ENCODE measurements at places on chromosomes 6 and 20.
A peak's percentile ranks its signal among the peaks of the same experiment; 100 is the strongest.

- peak; percentile 18 for DNase-seq
Observed at GRCh38 chr6:42400061-42400760, 51.5 kb downstream of the TRERF1 start.

DNA sequence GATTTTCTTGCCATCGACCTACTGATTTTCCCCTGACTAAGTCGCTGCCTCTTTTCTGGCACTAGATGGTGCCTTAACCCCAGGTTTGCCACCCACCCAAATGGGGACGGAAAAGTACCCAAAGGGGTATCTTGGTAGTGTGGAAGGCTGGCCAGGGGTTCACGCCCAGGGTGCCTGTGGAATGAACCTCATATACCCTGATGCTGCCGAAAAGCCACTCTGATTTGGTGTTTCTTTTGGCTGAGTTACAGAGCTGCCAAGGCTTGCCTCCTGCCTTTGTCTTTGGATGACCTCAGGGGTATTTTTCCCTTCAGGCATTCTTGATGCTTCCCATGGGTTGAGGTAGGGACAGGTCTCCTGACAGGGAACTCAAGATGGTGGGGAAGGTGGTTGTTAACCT lies 78.1 kb downstream of the MAP3K7 start:
- no peak for DNase-seq

- DNase-seq: no peak
Observed at GRCh38 chr6:134415656-134416055, 97.7 kb upstream of the SGK1 start.

- DNase-seq: no peak
Observed at GRCh38 chr6:92479831-92480230, 939.5 kb downstream of the EPHA7 start.

DNA sequence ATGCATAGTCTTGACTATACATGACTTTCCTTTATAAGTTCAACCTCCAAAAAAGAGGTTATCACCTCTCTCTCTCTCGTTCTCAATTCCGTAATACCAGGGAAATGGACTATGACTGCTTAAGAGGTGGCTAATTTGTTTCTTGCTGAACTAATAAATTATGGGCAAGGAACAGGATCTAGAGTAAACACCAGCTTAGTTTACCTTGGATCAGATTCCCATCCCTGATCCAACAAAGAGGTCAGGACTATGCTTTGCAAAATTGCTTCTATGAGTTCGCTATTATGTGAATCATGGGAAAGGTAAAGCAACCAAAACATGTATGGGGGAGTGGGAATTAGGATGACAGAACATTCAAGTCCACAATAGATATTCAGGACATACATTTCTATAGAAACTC lies 630.7 kb downstream of the HACE1 start:
- DNase-seq: no peak

DNA sequence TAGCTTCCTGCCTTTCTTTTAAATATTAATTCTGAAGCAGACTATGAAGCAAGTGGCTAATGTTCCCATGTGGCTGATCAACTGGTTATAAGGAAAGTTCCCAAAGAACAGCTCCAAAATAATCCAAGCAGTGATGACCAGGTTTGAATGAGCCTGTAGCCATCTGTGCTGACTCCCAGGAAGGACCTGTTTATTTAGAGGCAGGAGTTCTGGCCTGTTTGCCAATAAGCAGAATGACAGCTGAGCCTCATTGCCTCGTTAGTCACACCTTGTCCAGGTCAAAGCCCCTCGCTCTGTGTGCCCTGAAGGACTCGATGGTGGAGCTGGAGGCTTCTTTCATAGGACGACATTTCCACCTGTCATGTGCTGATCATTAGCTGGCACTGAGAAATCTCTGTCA lies 97.4 kb downstream of the TMEM170B start:
- DNase-seq: no peak

DNA sequence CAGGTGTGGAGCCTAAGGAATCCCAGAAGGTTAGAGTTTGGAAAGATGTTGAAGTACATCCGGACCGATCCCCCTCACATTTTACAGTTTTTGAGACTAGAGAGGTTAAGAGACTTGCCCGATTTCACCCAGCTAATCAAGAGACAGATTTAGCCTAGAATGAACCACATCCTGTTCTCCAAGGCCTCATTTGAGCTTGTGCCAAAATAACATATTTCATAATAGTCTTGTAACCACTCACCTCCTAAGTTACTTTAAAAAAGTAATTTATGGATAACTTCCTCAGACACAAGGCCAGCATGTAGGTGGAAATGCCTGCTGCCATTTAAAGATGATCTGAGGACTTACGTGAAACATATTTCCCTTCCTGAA lies 39.8 kb upstream of the ARHGAP18 start:
- DNase-seq: no peak

DNA sequence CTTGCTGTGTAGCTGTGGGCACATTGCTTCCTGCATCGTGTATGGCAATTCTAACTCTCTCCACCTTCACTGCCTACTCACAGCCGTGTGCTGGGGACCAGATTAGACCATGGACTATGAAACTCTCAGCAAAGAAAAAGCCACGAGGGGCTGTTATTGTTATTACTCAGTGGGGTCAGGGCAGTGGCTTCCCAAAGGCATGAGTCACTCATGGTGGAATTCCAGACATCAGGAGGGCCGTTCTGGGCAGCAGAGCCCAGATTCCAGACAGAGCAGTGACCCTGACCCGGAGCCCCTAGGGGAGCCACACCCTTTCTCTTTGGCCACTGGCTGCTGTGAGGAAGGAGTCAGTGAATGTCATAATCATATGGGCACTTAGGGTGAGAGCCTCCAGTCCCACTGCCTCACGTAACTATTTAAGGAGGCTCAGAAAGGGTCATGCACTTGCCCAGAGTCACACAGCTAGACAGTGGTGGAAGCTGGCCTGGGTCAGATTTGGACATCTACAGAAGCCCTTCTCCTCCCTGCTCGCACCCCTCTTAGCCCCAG lies 22.2 kb upstream of the CCN5 start:
- DNase-seq: no peak

- no peak for DNase-seq
Observed at GRCh38 chr6:71507183-71507582, 218.6 kb downstream of the OGFRL1 start.

GRCh38 chr6:124445581-124445980 lies 516.7 kb upstream of the RNF217 start:
- no peak for DNase-seq

GRCh38 chr6:97689078-97689754 lies 406.2 kb upstream of the MMS22L start:
- no peak for DNase-seq

DNA sequence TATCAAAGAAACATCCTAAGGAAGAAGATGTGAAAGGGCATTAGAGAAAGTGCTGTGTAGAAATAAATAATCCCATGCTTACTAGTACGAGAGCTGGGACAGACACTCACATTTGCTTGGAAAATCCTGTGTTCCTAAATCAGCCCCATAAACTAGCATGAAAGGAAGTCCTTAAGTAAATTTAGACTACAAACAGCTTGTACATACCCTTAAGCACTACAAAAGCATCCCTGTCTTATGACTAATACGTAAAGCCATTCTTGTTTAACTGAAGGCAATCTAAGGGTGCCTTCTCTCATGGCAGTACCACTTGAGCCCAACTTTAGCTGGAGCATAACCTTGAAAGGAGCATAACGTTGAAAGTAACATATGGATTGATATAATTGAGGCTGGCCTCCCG lies 15.4 kb upstream of the FOXQ1 start:
- no peak for DNase-seq

DNA sequence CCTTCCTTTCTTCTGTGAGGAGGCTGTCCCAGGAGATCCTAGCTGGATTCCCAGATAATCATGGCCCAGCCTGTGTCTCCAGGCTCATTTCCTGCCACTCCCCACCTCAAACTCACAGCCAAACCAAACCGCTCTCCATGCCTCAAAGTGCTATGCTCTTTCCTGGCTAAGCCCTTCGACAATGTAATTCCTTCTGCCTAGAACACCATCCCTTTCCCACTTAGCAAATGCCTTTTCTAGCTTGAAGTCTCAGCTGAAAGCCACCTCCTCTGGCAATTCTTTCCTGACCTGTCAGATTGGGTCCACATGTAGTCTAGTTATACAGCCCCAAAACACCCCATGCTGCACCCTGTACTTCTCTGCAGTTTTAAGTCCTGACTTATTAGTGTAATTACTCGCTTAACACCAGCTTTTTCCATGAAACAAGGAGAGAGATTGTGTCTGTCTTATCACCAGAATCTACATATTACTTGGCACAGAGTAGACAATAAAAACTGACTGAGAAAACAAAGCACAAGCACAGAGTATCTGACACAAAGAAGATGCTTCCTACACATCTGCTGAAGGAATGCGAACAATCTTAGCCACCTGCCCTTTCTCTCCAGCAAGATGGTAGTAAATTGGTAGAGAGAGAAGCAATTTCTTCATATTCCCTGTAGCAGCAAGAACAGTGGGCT lies 5.4 kb downstream of the TRIM26 start:
- no peak for DNase-seq

DNA sequence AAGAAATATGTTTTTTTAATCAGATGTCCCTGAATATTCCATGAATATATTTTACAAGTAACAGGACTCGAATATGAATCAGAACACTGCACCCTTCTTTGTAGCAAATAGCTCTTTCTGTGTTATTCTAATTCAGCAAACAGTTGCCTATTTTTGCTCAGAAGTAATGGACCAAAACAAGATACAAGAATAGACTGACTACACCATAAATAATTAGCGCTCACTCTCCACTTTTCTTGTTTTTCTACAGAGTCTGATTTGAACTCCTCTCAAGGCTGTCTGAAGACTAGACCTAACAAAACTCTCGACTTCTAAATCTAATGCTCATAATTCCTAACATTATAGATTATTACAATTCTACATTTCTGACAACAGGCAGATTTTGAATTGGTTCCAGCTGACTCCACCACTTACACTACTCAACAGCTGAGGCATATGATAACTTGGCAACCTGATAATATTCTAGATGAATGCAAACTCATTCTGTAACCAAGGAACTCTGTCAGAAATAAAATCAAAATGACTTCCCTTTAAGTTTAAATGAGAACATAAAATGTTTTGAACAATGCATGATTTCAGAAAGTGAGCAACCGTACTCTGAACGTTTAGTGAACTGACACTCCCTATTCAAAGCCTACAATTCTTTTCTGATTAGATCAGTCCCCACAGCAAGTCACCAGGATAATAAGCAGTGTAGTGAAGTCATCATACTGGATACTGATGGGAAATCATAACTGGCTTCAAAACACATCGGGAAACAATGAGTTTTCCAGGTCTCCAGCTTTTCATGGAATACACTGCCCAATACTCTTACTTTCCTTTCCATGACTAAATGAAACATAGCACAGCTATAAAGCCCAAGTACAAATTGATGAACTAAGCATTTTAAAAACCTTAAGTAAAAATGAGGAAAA lies 114.2 kb upstream of the BEND6 start:
- DNase-seq: no peak

- no peak for DNase-seq
Observed at GRCh38 chr20:11001764-11002540, 328.2 kb upstream of the JAG1 start.

- DNase-seq: no peak
Observed at GRCh38 chr20:31840906-31841816, 4.2 kb downstream of the FOXS1 start.

GRCh38 chr20:61564628-61565027 lies 312.6 kb downstream of the CDH4 start:
- no peak for DNase-seq

GRCh38 chr6:116254297-116255056 lies 602 bp upstream of the TSPYL4 start:
- no peak for DNase-seq

DNA sequence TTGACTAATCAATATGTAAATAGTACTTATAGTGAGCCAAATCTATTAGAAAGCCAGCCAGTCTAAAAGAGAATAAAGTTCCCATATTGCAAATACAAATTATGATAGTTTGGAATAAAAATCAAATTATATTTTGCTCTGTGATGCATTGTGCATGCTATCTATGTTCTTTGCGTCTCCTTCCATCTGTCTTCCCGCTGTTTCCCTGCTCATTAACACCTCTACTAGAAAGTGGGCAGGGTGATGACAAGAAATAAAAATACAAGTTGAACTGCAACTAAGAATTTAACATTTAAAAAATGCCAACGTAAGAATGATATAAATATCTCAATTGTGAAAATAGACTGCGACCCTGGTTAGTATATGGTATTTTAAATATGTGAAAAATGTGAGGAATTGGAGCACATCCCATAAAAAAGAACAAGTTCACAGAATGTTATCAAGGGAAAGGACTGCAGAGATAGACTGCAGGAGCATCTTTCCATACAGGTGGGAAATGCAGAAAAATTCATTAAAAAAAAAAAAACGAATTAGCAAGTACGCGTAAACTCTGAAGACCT lies 157.6 kb upstream of the PDE7B start:
- DNase-seq: no peak

DNA sequence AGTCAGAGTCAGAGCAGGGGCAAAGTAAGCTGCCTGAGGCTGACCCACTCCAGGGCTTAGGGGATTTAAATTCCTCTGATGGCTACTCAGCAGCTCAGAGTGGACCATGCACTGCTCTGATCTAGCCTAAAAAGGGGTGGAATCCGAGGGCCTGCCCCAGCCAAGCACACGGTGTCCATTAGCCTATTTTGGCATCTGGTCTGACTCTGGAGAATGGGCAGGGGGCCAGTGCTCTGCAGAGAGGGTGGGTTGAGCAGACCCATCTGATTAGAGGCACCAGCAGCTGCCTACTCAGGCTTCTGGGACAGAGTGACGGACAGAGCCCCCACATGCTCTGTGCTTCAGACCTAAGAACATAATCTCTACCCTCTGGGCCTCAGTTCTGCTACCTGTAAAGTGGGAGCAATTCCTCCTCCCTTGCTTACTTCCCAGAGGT lies 25.9 kb upstream of the TGM2 start:
- no peak for DNase-seq

DNA sequence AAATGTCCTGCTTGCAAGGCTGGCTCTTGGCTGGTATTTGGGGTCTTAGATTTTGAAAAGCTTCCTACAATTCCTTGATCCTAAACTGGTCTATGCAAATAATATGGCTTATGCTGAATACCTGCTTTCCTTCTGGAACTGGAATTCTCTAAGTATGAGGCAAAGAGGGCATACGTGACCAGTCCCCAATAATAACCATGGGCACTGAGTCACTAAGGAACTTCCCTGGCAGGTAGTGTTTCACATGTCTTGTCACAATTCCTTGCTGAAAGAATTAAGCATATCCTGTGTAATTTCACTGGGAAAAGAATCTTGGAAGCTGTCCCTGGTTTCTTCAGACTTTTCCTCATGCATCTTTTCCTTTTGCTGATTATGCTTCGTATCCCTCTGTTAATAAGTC lies 106.5 kb downstream of the MMS22L start:
- DNase-seq: no peak

DNA sequence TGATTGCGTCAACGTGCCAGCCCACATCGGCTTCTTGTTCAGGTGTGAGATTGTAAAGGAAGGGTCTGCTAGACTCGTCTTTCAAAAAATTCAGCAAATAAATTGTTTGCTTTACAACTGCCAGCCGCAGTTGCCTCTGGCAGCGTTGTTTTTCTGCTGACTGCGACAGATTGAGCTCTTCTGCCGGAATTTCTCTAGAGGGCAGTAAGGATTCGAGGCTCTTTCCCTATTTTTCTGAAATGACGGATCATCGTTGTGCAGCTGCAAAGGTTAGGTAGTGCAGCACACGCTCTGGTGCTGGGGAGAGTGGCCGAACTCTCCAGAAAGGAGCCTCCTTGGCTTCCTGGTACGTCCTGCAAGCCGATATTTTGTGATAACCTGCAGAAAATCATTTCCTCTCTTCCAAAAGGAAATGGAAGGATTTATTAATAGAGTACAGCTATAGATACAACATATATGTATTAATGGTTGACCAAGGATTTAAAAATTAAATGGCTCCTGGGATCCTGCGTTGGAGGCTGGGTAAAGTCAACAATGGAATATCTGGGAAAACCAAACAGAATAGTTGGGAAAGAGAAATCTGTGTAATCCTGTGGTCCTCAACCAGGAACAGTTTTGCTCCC lies 121.9 kb upstream of the ZFP64 start:
- DNase-seq: no peak
